Lower lobe of right lung (tissue), 2 donors: ENCODE measurements at places on chromosomes 5 and 9.

GRCh38 chr9:38000735-38001134, 68.3 kb downstream of the SHB start:
- no peak for DNase-seq

DNA sequence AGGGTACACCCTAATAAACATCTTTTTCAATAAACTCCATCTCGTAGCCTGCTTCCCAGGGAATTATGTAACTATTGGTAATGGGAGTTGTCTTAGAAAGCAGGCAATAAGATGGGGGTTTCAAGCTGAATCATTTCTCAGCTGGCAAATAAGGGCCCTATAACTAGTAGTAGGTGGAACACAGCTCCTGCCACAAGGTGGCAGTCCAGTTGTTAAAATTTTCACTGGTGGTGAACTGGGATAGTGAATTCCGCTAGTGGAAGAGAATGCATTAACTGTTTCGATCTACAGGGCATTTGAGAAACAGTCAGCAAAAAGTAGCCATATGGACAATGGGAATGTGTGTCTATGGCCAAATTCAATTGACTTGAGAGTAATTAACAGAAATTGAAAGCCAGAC, 27.7 kb downstream of the PCDHB15 start:
- DNase-seq, result no peak

GRCh38 chr9:82382887-82383616, 394.5 kb downstream of the SPATA31D1 start:
- DNase-seq, result no peak

GRCh38 chr5:155004138-155004744, 9.3 kb upstream of the KIF4B start:
- DNase-seq, result no peak

GRCh38 chr5:15691521-15691920, 191.5 kb downstream of the FBXL7 start:
- no peak for DNase-seq

DNA sequence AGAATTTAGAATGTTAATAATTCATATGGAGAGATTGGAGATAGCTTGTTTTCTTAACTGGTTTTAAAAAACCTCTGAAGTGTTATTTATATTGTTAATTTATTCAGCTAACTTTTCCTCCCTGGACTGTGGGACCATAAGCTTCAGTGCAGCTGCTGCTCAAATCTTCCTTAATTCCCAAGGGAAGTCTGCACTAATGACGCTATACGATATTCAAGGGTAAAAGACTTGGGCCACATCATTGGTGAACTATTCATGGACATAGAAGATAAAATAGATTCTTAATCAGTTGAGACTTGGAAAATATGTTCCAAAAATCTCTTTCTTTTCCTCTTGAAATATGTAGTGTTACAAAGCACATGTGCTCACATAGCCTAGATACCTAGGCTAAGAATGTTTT, 31.1 kb upstream of the GAS1 start:
- no peak for DNase-seq

DNA sequence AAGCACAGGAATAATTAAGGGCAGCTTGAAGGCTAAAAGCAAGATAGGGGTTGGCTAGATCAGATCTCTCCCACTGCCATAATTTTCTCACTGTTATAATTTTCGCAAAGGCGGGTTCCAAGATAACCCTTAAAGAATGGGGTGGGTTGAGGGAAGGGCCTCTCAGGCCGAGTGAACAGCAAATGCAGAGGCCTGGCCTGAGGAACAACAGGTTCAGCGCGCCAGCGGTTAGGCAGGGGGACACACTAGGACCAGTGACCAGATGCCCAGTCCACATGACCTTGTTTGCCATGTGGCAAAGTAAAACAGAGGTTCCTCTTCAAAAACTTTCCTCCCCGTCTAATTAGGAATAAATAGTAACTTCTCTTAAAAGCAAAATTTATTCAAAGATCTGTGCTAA, 1.2 kb upstream of the PHAX start:
- DNase-seq, result no peak

GRCh38 chr9:107938801-107939386, 449.3 kb upstream of the KLF4 start:
- DNase-seq, result no peak

DNA sequence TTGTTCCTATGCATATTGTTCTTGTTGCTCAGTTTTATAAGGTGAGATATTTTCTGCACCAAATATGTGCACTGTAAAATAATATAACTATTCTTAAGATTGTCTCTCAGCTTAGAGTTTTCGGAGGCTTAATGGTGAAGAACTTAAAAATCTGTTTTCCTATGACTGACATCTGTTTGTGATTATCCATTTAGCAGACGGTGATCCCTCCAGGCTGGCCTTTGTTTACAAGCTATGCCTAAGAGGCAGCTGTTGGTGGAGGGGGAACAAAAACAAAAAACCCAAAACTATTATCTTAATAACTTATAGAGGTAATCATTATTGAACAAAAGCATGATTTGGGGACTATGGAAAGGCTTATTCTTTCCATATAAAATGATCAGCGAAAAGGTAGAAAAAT, 658 bp downstream of the PDCD1LG2 start:
- no peak for DNase-seq

GRCh38 chr5:133531178-133531577, 81.2 kb downstream of the FSTL4 start:
- DNase-seq, result no peak

DNA sequence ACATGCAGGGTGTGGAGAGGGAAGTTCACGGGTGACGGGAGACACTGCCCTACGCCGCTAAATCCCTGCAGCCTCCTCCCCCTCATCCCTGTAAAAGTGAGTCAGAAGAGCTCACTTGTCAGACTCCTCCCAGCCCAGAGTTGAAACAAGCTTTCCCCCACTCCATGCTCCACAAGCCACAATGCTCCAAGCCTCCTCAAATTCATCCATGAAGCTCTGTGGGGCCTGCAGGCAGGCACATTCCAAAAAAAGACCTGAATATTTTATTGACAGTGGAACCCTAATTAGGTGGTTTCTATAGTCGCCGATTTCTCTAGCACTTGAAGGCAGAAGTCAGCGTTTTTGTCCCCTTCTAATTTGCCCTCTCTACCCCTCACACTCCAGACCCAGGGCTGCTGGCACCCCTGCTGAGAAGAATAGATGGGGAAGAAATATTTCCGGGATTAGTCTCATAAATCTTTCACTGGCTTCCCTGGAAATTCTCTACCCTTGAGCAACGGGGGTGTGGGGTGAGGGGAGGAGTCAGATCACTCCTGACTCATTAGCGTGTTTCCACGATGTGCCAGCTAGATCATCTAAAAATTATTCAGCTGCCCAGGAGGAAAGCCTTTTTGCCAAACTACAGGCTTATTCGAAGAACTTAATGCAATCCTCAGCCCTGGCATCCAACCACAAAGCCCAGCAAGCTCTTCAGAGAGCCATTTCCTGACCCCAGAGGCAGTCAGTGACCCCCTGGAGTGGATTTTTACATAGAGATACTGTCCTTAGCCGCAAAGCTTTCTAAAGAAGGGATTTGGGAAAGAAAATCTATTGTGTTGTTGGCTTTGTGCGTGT, 97.1 kb downstream of the ENC1 start:
- DNase-seq, result no peak
